Kidney (tissue), 22 donors: ENCODE measurements at places on chromosomes 4 and X. TPM values are rescaled to one million over a fixed set of nuclear protein-coding genes. Genes with fewer than 3 reads are reported as not detected.

- H3K4me3 ChIP-seq: no peak overlapping the region
- no peaks in the 10 kb centered on the region for H3K27me3 ChIP-seq
These were observed 21.0 kb upstream of the ADD1 start for GRCh38 chr4:2822461-2823300.

DNA sequence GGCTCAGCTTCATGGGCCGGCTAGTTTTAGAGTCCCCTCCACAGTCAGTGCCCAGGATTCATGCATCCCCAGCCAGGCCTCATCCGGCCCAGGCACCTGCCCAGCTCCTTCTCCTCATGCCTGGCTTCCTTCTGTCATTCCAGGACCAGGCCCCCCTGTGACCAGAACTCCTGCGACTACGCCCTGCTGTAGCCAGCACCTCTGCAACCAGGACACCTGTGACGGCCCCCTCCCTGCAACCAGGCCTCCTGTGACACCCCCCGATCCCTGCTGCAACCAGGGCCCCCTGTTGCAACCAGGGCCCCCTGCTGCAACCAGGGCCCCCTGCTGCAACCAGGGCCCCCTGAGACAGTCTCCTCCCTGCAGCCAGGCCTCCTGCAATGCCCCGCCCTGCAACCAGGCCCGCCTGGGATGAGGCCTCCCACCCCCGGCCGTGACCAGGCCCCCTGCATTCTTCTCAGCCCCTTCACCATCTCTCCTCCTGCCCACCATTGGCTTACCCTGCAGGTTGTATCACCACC is 46.8 kb downstream of the HTRA3 start:
- H3K36me3 ChIP-seq: no peaks in the 10 kb centered on the region
- DNase-seq: no peak
- peak overlapping the region; percentile 58 for H3K27ac ChIP-seq
- H3K4me1 ChIP-seq: peaks cover 12% of the 10 kb centered on the region

DNA sequence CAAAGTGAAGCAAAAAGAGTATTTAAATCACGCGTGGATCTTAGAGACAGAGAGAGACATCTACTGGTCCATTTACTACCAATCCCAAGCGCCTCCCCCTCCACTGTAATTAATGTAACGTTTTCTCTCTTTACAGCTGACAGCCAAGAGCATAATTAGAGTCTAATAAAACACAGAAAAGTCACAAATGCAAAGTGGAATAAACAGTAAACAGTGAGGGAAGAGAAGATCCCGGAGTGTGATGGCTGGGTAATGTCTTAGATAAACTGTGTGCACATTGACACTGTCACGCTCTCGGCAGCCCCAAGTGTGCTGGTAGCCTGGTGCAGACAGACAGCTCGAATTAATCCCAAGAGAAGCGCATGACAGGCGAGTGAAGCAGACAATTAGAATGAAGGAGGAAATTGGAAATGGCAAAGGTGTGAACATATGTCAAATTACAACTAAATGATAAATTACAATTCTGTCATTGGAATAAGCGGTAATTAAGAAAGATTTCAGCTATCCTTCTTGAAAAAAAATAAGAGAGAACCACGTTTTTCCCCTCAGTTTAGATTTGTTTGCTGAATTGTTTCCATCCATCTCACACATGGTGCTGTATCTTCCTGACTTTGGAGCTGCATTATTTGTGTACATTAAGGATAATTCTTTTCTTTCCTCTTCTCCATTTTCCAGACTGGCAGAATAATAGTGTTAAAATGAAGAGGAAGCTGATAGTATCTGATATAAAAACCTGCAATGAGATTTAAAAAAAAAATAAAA is 100.1 kb downstream of the CXXC4 start:
- H3K27ac ChIP-seq: no peak overlapping the region
- no peaks in the 10 kb centered on the region for H3K4me1 ChIP-seq
- DNase-seq: no peak
- H3K36me3 ChIP-seq: no peaks in the 10 kb centered on the region
- H3K4me3 ChIP-seq: no peak overlapping the region

DNA sequence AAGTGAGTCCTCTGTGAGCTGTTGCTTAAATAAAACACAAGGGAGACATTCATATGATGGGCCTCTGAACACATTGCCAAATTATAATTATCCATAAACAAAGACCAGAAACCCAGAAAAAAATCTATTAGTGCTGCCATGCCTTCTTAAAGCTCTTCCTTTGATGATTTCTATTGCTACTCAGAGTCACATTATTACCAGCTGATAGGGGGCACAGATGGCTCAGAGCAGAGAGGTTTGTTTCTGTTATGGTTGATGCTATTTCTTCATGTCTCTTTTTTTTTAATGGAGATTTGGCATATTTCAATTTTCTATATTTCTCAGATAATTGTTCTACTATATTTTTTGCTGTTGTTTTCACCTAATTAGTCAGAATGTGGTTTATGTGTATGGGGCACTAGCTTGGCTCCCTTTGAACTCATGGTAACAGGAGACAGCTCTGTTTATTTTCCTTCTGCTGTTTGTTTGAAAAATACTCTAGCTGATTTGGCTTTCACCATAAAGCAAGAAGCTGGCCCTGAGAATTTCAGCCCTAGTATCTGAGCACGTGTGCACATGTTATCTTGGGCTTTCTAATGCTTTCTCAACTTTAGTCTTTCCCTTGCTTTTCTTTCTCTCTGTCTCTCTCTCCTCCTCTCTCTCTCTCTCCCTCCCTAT is 568.8 kb downstream of the PPARGC1A start:
- DNase-seq: no peak
- H3K36me3 ChIP-seq: no peaks in the 10 kb centered on the region
- no peak overlapping the region for H3K27ac ChIP-seq
- no peaks in the 10 kb centered on the region for H3K4me1 ChIP-seq
- no peaks in the 10 kb centered on the region for H3K27me3 ChIP-seq

GRCh38 chr4:53005808-53006207 is 143.7 kb downstream of the RASL11B start:
- peaks cover 9% of the 10 kb centered on the region for H3K4me1 ChIP-seq
- no peak for DNase-seq
- H3K4me3 ChIP-seq: no peak overlapping the region

DNA sequence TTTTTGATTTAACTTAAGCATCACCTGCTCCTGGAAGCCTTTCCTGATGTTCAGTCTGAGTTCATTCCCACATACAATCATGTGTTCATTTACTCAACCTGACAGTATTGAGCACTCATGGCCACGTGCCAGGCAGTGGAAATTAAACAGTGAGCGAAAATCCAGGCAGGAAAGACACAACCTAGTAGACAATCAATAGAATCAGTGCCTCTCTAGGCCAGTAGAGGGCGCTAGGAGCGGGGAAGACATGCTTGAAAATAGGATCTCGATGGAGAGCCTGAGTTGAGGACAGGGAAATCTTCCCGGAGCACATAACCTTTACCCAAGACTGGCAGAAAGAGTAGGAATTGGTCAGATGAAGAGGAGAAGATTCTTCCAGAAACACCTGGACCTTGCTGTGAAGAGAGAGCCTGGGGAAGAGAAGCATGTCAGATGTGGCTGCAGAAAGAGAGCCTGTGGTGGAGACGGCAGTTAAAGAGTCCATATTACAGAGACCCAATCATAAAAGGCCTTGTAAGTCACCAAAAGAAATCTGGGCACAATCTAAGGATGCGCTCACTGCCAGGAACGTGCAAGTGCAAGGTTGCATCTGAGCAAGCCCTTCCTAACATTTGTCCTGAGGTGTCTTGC is 103.5 kb downstream of the LDB2 start:
- H3K27ac ChIP-seq: no peak overlapping the region
- DNase-seq: peak; percentile 59
- no peaks in the 10 kb centered on the region for H3K27me3 ChIP-seq

- no peak overlapping the region for H3K4me3 ChIP-seq
- no peaks in the 10 kb centered on the region for H3K27me3 ChIP-seq
- H3K36me3 ChIP-seq: no peaks in the 10 kb centered on the region
- DNase-seq: no peak
- H3K4me1 ChIP-seq: no peaks in the 10 kb centered on the region
These were observed 49.5 kb upstream of the MAN2B2 start for GRCh38 chr4:6525474-6525873.

DNA sequence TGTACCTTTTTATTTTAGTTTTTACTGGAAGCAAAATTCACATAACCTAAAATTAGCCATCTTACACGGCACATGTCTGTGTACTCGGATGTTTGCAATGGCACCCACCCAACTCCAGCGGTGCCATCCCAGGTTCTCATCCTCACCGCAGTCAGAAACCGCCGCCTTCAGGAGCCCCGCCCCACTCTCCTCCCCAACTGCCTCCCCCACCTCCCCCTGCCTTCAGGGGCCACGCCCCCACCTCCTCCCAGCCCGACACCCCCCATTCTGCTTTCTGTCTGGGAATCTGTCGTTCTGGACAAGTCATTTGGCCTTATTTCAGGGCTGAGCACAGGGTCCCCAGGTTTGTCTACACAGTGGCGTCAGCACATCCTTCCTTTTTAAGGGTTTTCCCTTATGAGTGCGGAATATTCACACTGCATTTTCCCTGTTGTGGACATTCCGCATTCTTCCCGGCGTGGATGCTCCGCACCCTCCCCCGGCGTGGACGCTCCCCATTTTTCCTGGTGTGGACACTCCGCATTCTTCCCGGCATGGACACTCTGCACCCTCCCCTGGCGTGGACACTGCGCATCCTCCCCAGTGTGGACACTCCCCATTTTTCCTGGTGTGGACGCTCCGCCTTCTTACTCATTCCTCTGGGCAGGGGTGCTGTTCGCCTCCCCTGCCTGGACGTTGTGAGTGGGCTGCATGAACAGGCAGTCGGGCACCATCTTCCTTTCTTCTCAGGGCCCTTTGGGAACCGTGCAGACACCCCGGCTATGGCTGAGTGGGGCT is 135.4 kb upstream of the NKX1-1 start:
- H3K4me3 ChIP-seq: no peak overlapping the region
- no peak for DNase-seq
- no peaks in the 10 kb centered on the region for H3K36me3 ChIP-seq
- H3K4me1 ChIP-seq: no peaks in the 10 kb centered on the region
- H3K27ac ChIP-seq: no peak overlapping the region

DNA sequence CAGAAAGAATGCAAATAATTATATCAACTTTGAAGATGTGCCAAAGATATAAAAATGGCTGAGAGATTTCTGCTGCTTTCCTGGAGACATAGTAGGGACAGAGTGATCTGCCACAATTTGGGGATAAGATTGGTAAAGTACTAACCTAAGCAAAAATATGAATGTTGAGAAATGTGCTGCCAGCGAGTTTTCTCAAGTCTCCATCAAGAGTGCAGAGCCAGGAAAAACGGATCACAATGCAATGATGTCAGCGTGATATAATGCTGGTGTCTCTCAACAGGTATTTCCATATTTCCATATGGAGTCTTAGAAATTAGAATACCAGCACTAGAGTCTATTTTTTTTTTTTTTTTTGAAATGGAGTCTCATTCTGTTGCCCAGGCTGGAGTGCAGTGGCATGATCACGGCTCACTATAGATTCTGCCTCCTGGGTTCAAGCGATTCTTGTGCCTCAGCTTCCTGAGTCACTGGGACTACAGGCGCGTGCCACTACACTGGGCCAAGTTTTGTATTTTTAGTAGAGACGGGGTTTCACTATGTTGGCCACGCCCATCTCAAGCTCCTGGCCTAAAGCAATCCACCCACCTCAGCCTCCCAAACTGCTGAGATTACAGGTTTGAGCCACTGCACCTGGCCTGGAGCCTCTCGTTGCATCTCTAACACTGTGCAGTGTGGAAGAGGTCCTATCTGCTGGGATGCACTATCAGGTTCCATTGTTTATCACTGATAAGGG is 893.5 kb downstream of the TRIML1 start:
- H3K27ac ChIP-seq: no peak overlapping the region
- no peaks in the 10 kb centered on the region for H3K4me1 ChIP-seq
- no peaks in the 10 kb centered on the region for H3K36me3 ChIP-seq
- DNase-seq: no peak
- H3K27me3 ChIP-seq: no peaks in the 10 kb centered on the region

- no peaks in the 10 kb centered on the region for H3K4me1 ChIP-seq
- no peak overlapping the region for H3K27ac ChIP-seq
- H3K36me3 ChIP-seq: no peaks in the 10 kb centered on the region
These were observed 34.7 kb downstream of the TMPRSS11A start for GRCh38 chr4:67928546-67928945.

- no peaks in the 10 kb centered on the region for H3K27me3 ChIP-seq
- no peaks in the 10 kb centered on the region for H3K4me1 ChIP-seq
- no peaks in the 10 kb centered on the region for H3K36me3 ChIP-seq
- no peak overlapping the region for H3K27ac ChIP-seq
- DNase-seq: no peak
These were observed 299.6 kb downstream of the EPHA5 start for GRCh38 chr4:65370709-65371108.

- H3K27ac ChIP-seq: no peak overlapping the region
- H3K4me3 ChIP-seq: no peak overlapping the region
- no peaks in the 10 kb centered on the region for H3K4me1 ChIP-seq
- no peaks in the 10 kb centered on the region for H3K27me3 ChIP-seq
- no peak for DNase-seq
These were observed 187.3 kb upstream of the CXCL13 start for GRCh38 chr4:77418333-77418732.

DNA sequence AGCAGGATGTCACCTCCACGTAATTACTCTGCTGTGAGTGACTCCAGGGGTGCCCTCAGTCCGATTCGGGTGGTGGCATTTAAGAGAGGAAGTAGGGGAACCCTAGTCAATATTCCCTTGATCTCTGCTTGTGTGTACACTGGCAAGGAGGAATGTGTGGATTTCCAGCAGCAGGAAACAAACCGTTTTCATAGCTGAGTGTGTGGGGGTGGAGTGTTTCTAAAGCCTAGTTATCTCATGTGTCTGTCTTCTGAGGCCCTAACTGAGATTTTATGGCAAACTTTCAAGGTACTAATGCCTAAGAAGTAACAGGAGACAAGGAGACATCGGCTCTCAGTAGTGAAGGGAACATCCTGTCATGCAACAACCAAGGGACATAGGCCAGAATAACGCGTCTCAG is 6.6 kb upstream of the CLDN24 start:
- H3K4me3 ChIP-seq: no peak overlapping the region
- H3K36me3 ChIP-seq: peaks cover 4% of the 10 kb centered on the region
- peaks cover 17% of the 10 kb centered on the region for H3K4me1 ChIP-seq
- H3K27me3 ChIP-seq: no peaks in the 10 kb centered on the region
- no peak for DNase-seq

- H3K36me3 ChIP-seq: no peaks in the 10 kb centered on the region
- no peak for DNase-seq
- no peaks in the 10 kb centered on the region for H3K27me3 ChIP-seq
- no peak overlapping the region for H3K27ac ChIP-seq
- H3K4me3 ChIP-seq: no peak overlapping the region
These were observed 17.6 kb downstream of the PDLIM5 start for GRCh38 chr4:94469221-94469784.

- H3K27me3 ChIP-seq: no peaks in the 10 kb centered on the region
- no peaks in the 10 kb centered on the region for H3K36me3 ChIP-seq
- no peak for DNase-seq
These were observed 180.3 kb upstream of the PPARGC1A start for GRCh38 chr4:24070117-24070516.

GATA1 gene
- total RNA-seq: 0.60 TPM

PLAC8 gene
- total RNA-seq: 10.3 TPM

TEX13B gene
- total RNA-seq: not detected

IGSF1 gene
- total RNA-seq: 1.4 TPM

SEC24B gene
- 32.4 TPM for total RNA-seq

ZFP92 gene
- total RNA-seq: 0.91 TPM

SLC4A4 gene
- 37.1 TPM for total RNA-seq
